Cardiac septum (tissue), 1 donor: ENCODE measurements at places on chromosomes 16 and 17.

GRCh38 chr17:81282141-81282540, 13.0 kb downstream of the SLC38A10 start:
- no peak for DNase-seq

DNA sequence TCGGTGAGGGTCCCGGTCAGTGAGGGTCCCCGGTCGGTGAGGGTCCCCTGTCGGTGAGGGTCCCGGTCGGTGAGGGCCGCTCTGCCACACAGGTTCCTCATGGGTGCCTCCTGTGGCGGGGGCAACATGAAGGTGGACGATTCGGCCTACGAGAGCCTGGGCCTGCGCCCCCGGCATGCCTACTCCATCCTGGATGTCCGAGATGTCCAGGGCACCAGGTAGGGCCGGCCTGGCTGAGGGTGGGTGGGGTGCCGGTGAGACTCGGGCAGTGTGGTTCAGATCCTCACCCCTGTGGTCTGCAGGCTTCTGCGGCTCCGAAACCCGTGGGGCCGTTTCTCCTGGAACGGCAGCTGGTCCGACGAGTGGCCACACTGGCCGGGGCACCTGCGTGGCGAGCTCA, 9.0 kb upstream of the PRR35 start:
- no peak for DNase-seq

GRCh38 chr16:66170989-66171388, 195.5 kb upstream of the CDH5 start:
- DNase-seq = no peak

DNA sequence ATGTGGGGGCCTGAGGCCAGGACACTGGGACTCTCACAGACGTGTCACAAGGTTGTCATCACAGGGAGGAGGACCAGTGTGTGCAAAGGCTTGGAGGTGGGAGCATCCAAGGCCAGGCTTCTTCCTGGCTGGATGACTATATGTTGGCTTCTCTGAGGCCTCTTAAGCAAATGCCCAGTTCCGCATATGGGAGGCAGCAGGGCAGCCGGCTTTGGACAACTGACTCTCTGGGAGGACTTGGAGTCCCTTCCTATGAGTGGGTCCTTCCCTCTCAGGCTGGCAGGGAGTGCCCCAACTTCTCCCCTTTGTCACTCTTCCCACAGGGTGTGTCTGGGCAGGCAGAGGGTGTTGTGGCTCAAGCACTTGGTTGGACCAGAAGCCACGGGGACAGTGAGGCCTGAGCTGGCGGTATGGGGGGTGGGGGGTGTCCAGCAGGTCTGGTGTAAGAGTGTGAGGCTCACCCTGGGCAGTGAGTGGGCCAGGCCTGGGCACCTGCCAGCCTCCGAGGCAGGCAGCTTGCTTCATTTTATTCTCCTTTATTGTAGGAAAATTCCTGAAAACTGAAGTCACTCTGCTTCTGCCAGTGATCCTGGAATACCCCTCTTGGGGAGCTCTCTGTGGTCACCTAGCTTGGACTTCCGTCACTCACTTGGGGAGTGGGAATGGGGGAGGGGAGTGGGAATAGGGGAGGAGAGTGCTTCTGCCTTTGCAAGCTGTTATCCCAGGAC, 14.9 kb downstream of the ADGRG1 start:
- DNase-seq = no peak

GRCh38 chr17:37479025-37479424, 10.7 kb upstream of the DUSP14 start:
- DNase-seq = no peak

DNA sequence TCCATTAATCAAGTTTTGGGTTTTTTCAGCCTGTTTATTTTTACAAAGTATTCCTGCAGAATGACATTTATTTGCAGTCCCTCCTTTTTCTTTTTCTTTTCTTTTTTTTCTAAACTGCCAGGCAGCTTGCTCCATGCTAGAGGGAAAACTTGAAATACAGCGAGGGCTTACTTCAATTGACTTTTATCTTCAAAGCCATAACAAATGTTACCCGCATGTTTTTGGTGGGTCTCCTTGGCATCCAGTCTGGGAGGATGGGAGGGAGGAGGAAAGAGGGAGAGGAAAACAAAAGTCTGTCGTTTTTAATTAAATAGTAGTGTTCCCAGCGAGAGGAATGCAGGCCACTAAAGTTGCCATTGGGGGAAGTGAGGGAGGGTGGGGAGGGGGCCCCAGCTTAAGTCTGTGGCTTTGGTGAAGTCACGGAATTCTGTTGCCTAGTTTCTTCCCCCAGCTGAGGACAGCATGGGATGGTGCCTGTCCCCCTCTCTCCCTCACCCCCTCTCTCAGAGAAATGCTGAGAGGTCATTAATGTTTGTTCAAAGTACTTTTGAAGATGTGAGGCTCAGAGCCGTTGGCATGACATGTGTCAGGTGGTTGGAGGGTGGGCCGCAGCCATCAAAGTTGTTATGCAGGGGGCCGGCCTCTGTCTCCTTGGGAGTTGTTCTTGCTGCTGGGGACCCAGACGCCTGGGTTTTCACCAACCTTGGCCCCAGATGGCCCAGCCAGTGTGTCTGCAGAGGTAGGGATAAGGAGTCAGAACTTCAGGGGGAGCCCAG, 2.9 kb downstream of the NKD1 start:
- DNase-seq = no peak

GRCh38 chr16:1620391-1620790, 8.2 kb downstream of the CRAMP1 start:
- no peak for DNase-seq

DNA sequence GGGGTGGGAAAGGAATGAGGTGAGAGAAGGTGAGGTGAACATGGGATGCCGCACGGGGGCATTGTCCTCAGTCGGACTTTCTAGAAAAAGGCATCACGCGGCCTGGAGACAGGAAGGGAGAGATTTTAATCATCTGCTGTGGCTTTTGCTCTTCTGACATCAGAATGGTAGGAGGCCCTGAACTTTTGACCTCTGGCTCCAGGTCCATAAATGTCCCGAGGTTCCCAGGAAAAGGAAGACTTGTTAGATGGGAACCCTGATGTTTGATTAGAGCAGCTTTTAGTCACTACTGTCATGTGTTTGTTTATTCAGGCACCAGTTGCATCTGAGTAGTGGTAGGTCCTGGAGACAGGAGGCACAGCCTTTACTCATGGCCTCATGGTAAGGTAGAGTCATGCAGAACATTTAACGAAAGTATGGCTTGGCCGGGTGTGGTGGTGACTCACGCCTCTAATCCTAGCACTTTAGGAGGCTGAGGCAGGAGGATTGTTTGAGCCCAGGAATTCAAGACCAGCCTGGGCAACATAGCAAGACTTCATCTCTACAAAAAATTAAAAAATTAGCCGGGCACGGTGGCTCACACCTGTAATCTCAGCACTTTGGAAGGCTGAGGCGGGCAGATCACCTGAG, 203.1 kb downstream of the MSI2 start:
- DNase-seq = no peak

DNA sequence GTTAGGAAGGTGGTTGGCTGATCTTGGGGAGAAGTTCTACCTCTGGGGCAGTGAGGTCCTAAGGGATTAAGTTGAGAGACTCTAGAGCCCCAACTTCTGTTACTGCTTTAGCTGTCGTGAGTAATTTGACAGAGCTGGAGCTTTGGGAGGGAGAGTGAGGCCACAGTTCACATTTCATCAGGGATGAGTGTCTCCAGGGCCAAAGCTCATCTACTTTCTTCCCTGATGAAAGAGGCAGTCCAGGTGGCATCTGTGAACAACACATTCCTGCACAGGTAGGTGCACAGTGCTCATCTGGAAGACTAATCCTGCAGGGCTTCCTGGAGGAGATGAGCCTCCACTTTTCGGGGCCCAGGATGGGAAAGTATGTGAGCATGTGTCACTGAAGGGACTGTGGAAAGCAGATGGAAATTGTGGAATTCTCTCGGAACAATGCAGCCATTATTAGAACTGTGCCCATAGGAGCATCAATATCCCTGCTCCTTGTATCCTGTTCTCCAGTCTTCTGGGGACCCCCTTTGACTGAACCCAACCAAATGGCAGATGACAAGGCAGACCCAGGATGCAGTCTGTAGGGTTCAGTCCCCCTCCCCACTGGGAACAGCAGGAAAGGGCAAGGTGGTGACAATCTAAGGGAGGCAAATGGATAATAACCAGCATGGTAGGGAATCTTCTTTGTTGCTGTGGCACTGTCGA, 9.0 kb downstream of the DYNLL2 start:
- DNase-seq = no peak

DNA sequence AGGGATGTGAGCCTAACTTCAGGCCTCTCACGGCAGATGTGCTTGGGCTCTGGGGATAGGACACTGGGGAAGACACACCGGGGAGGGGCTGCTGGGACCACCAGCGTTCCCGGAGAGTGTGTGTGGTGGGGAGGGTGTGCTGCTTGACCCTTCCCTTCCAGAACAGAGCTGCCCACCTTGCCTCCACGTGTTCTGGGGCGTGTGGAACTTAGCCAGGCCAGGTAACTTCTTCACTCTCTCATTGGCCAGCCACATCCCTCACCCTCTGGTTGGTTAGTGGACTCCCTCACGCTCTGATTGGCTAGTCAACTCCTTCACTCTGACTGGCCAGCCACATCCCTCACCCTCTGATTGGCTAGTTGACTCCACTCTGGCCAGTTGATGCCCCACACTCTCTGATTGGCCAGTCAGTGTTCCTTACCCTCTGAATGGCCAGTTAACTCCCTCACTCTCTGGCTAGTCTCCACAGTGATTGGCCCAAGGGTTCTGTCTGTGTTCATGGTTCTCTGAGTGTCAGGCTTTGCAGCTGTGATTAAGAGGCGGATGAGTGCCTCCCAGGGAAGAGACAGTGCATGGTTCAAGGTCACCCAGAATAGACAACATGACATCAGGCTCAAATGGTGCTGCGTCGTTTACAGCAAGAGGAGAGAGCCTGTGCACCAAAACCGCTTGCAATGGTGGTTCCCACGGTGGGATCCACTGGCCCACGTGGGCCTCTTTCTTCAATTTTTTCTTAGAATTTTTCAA, 10.0 kb downstream of the TMEM235 start:
- DNase-seq = no peak

GRCh38 chr16:7888411-7888810, 555.8 kb downstream of the RBFOX1 start:
- no peak for DNase-seq

- DNase-seq = peak; percentile 26
These were observed 2.6 kb upstream of the RARA start for GRCh38 chr17:40306395-40306794.

DNA sequence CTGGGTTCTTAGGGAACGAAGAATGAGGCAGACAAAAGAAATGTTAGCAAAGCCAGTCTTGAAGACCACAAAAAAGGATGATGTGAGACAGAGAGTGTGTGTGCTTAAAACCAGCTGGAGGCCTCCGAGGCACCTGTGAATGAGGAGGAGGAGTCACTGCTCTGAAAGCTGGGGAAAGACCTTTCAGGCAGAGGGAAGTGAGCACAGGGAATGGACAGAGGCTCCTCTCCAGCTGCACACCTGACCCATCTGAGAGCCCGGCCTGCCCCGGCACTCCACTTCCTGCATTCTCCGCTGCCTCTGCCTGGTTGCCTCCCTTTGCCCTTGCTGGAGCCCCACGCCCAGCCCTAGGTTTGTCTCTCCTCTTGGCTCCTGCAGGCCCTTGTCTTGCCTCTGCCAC, 55.2 kb upstream of the SREBF1 start:
- no peak for DNase-seq

DNA sequence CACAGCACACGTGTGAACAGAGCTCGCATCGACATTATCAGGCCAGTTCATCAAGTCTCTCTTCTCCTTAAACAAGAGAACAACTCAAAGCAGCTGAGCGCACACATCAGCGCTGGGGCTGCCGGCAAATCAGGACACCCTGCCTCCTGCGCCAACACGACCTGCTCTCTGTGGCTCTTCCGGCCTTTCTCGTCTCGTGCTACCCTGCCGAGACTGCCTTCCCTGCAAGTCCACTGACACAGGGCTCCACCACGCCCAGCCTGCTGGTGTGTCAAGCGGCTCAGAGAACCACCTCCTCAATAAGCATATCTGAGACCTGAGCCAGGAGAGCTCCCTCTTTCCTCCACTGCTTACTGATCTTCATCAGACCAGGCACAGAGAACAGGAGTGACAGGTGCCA, 96.9 kb downstream of the ZNF778 start:
- DNase-seq = no peak

DNA sequence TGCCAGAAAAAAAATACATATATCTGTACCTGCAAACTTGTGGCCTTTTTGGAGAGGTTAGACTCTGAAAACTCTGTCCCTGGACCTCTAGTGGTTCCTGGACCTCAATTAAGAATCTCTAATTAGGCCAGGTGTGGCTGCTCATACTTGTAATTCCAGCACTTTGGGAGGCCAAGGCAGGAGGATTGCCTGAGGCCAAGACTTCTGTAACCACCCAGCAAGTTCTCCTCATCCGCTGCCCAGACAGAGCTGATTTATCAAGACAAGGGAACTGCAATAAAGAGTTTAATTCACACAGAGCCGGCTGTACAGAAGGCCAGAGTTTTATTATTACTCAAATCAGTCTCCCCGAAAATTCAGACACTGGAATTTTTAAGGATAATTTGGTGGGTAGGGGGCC, 4.2 kb downstream of the ASPA start:
- no peak for DNase-seq

GRCh38 chr16:57794849-57795430, 7.4 kb downstream of the KIFC3 start:
- no peak for DNase-seq
